ENCODE measurements at places on chromosomes 11 and 22.
A peak's percentile ranks its signal among the peaks of the same experiment; 100 is the strongest.

DNA sequence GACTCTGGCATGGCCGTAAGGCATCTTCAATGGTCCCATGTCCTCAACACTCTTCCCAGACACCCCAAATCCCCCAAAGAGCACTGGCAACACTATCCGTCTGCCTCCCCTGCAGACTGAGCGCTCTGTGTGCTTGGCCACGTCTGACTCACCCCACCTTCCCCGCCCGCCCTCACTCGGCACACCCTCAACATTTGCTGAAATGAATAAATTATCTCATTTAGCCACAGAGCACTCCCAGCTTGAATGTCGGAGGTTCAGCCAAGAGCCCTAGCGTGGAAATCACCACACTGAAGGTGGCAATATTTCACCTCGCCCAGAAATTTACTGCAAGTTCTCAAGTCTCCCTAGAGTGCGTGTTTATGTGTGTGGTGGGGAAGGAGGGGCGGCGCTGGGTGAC lies 46.6 kb upstream of the TCF20 start:
- peak; percentile 65 for DNase-seq

- no peak for DNase-seq
Measured at GRCh38 chr11:40306938-40307548, 1152.4 kb downstream of the LRRC4C start.

DNA sequence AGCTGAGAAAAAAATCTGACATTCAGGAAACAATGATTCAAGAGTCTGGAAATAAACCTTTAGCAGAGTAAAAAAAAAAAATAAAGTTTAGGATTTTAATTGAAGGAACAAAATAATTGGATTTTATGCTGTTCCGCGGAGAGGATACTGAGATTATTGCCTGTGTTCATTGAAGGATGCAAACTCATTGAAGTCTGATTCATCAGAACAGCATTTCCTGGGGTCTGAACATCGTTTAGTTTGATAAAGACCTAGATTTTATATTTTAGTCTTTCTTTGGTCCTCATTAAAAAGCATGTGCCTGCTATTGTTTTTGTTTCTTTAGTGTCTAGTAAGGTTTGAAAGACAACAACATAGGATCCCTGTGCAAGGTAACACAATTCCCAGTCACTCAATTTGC lies 4.5 kb downstream of the TLCD5 start:
- DNase-seq: no peak

DNA sequence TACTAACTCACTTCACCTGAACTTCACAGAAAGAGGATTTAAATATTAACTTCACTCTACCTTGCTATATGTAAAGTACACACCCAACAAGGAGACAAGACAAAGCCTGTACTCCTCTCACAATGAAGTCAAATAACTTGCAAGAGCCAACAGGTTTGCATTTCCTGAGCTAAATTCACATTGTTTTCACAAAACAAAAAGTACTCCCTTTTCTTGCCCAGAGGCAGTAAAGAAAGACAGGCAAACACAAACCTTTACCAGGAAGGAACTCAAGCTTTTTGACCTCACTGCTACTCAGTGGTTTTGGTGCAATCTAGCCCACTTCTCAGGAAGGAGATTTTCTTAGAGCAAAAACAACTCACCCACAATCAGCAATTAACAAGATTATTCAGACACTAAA lies 15.7 kb downstream of the USP28 start:
- DNase-seq: no peak

- DNase-seq: no peak
Measured at GRCh38 chr11:12086271-12087074, 23.9 kb upstream of the MICAL2 start.

GRCh38 chr11:29280452-29280851 lies 736.4 kb downstream of the KCNA4 start:
- no peak for DNase-seq

DNA sequence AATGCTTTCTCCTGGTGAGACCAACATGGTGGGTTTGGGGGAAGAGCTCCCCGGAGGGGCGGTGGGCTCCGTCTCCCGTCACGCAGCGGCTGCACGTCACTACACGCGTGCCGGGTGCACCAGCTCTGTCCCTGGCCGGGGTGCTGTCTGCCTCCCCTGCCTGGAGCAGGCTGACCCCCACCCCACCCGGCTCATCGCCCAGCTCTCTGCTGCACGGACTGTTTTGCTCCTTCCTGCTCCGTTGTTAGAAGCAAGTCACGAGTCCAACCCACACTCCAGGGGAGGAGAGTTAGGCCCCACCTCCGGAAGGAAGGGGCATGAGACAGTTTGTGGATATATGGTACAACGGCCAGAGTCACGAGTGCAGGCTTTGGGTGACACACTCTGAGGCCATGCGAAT lies 364.9 kb downstream of the BRD1 start:
- no peak for DNase-seq

DNA sequence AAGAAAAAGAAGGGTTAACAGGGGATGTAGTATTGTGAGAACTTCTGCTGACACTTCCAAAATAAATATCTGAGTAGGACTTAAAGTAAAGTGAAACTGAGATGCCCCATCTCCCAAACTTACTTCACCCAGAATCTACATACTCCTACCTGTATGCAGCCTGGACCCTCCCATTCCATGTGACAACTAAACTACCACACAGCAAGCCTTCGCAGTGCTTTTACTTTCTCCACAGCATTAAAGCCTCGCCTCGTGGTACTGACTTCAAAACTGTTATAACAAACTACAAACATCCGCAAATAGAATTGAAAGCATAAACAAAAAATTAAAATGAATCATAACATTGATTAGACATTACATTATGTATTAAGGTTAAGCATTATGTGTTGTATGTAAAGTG lies 985 bp downstream of the MPZL2 start:
- no peak for DNase-seq

DNA sequence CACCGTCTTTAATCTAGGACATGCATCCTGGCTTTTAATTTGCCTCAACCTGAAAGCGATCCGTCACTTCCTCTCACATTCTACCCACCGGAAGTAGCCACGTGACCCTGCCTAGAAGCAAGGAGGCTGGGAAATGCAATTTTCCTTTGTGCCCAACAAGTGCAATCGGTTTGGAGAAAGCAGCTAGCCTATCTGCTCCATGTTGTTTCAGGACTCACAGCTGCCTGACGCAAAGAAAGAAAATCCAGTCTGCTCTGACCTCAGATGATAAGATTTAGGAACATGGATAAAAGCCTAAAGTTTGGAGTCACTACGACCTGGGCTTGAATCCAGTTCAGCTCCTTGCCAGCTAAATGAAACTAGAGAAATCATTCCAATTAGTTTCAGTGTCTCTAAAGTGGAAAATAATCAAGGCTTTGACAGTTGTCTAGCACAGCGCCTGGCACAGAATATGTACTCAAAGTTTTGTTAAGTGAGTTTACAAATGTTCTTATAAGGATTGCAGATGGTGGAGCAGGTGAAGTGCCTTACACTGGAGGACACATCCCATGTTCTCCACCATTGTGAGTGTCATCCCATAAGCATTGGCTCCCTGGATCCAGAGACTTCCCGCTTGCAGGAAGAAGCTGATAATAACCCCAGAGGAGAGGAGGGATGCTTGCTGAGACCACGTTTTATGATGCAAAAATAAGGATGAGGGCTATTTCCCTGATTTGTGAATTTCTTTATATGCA lies 553.7 kb downstream of the MN1 start:
- DNase-seq: no peak

DNA sequence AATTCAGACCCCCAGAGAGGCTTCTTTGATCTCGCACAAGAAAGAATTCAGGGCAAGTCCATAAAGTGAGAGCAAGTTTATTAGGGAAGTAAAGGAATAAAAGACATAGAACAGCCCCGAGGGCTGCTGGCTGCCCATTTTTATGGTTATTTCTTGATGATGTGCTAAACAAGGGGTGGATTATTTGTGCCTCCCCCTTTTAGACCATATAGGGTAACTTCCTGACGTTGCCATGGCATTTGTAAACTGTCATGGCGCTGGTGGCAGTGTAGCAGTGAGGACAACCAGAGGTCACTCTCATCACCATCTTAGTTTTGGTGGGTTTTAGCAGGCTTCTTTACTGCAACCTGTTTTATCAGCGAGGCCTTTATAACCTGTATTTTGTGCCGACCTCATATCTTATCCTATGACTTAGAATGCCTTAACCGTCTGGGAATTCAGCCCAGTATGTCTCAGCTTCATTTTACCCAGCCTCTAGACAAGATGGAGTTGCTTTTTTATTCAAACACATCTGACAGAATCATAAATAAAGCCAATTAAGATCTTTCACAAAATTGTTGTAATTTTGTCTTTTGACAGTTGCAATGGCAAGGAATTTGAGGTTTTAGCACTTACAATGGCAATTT lies 7.6 kb downstream of the DDIAS start:
- no peak for DNase-seq

DNA sequence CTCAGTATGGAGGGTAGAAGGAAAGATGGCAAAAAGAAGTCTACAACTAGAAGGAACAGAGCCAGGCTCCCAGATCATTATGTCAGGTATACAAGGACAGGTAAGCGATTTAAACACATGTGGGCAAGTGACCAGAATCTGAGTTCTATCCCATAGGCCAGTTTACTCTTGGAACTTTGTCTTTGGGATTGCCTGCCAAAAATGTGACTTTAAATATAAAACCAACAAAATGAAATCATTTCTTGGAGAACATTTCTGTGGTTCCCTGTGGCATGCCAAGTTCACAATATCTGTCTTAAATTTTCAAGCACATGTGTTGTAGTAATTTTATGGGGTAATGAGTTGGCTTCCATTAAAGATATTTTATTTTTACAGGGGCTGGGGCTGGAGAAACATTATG lies 141.0 kb downstream of the SLC17A6 start:
- no peak for DNase-seq

DNA sequence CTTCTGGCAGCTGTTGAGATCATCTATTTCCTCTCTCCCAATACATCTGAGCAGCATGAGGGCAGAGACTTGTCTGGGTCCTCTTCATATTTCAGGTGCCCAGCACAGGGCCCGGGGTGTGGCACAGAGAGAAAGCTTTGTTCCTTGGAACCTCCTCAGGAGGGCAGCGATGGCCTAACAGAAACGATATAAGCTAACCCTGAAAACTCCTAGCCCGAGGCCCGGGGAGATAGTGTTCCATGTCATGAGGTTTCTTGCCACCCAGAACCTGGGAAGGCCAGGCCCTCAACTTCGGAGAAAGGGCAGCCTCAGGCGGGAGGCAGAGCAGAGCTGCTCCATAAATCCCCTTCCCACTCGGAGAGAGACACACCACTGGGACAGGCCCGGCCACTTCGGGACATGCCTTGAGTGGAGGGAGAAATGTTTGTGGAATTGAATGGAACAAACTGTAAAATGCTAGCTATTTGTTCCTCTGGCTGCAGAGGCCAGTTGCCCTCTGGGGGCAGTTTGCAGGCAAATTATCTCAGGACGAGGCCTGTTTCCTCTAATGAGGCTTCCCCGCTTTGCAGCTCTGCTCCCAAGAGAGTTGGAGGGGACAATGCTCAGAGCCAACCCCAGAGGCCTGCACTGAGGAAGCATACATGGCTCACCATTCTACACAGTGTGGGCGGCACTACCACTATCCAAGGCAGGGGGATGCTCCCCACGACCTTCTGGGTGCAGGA lies 11.6 kb downstream of the ARRB1 start:
- no peak for DNase-seq

DNA sequence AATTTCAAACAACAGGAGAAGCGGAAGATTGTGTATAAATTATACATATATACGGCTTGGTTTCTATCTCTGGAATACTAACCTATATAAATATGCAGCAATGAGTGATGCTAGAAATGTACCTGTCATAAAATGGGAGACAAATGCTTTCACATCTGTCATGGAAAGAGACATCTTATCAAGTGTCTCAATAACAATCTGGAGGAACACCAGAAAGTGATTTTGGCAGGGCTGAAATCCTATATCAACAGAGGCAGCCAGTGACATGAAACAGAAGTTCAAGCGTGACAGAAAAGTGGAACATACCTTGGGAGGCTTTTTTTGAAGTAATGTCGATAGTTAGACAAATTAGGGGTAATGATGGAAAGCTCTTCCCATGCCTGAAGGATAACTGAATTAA lies 834.6 kb downstream of the JRKL start:
- DNase-seq: no peak

DNA sequence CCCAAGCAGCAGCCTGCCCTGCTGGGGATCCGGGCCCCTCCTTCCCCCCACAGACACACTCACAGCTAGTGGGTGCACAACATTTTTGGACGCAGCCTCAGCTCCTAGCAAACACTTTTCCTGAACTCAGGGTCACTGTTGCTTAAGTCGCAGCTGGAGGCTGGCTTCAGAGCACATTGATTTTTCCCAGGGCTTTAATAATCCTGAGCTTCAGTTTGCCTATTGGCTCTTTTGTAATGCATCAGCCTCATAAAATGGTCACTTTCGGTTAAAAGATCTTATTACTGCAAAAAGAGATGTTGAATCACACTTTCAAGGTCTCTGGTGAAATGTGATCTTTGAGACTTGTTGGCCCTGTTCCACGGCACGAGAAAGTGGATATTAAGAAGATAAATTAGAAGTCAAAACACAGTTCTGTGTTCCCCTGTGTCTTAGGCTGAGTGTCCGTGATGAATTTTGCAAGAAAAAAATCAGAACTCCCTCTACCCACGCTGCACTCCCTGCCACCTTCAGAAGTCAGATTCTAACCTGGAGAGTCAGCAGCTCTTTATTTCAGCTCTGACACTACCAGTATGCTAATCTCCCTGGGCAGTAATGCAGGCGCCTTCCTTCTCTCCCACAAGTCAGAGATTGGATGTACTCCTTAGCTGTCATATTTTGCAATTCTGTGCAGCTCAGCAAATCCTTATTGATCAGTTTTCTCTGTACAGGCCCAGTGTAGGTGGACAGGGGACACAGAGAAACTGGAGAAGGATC lies 158.2 kb upstream of the E2F8 start:
- DNase-seq: no peak

- DNase-seq: no peak
Measured at GRCh38 chr11:64094463-64095260, 58.9 kb downstream of the FLRT1 start.

DNA sequence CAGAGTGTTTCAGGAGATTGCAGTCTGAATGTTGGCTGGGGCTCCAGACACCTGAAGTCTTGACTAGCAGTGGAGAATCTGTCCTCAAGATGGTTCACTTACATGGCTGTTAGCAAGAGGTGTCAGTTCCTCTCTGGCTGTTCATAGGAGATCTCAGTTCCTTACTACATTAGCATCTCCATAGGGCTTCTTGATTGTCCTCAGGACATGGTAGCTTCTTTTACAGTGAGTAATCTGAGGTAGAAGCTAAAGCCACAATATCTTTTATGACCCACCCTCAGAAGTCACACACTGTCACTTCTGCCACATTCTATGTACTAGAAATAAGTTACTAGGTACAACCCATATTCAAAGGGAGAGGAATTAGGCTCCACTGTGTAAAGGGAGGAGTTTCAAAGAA lies 10.5 kb upstream of the PATL1 start:
- DNase-seq: no peak
